ENCODE measurements at places on chromosomes 2 and 18.

DNA sequence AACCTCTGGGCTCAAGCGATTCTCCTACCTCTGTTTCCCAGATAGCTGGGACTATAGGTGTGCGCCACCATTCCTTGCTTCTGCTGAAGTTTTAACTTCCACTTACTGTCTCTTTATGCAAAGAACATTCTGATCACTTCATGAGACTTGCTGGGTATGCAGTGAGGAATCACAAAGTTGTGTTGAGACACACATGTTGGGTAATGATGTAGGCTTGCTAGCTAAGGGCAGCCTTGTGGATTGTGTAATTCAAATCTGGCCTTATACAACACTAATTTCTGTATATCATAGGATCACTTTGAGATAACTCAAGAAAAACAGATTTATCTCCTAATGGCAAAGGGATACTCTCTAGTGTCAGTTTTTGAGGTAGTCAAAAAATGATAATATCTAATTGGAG lies 24.2 kb downstream of the XRCC5 start:
- H3K27me3 ChIP-seq: no peaks in the 10 kb centered on the region
- H3K4me1 ChIP-seq: no peaks in the 10 kb centered on the region
- peak; percentile 17 for DNase-seq
- no peak overlapping the region for H3K27ac ChIP-seq
- H3K36me3 ChIP-seq: peaks cover 10% of the 10 kb centered on the region

- H3K4me3 ChIP-seq: peak within 1 kb of the TSS; percentile 55
- H3K27me3 ChIP-seq: peaks cover 11% of the 10 kb centered on the region
- H3K27ac ChIP-seq: no peak within 1 kb of the TSS
- H3K4me1 ChIP-seq: peaks cover 8% of the 10 kb centered on the region
These were observed at the start of gene PTPRN for GRCh38 chr2:219309278-219309677. Gene PTPRN, minus strand, starts transcription at chr2:219309401. Its CDS starts 69 bp downstream, at chr2:219309332.

DNA sequence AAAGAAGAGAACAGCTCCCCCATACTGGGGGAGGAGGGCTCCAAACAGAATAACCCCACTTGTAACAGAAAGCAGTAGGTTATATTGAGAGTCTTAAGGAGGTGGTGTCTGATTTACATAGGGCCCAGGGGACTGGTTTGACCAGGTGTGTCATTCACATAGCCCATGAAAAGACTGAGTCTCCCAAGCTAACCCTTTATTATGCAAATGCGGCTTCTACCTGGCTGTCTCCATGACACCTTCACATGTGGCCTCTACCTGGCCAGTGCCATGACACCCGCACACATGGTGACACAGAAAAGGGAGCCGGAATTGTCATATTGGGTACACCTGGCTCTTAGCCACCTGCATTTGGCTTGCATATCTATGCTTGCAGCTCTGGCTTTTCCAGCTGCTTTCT lies 1057.2 kb upstream of the PIK3C3 start:
- no peak overlapping the region for H3K27ac ChIP-seq
- no peak for DNase-seq
- H3K27me3 ChIP-seq: no peaks in the 10 kb centered on the region

DNA sequence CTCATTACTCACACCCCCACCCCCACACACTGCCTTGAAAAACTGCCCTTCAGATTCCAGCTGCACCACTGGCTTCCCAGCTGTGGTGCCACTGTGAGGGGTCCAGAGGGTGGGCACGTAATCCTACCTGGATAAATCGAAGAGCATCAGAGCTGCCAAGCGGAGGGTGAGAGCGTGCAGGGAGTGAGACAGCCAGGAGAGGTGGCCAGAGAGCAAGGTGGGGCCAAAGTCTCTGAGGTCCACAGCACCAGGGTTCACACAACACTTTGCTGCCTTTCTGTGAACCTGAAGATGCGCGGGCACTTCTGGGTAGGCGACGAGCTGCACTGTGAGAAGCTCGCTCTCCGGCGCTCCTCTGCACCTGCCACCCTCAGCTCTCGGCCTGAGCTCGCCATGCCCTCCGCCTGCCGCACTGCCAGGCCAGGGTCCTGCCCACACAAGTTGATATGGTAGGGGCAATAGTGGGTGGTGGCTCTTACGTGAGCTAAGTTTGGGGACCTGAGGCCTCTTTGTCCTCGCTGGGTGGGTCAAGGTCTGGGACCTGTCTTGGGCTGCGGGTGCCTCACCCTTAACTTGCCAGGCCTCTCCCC lies 83.9 kb downstream of the MARCO start:
- DNase-seq: no peak
- H3K27me3 ChIP-seq: peaks cover 3% of the 10 kb centered on the region
- H3K4me3 ChIP-seq: peak overlapping the region; percentile 31
- no peaks in the 10 kb centered on the region for H3K36me3 ChIP-seq
- no peaks in the 10 kb centered on the region for H3K4me1 ChIP-seq

- H3K27me3 ChIP-seq: no peaks in the 10 kb centered on the region
- DNase-seq: no peak
- H3K4me1 ChIP-seq: no peaks in the 10 kb centered on the region
- no peak overlapping the region for H3K4me3 ChIP-seq
These were observed 62.1 kb upstream of the PGAP1 start for GRCh38 chr2:196988639-196989038.

DNA sequence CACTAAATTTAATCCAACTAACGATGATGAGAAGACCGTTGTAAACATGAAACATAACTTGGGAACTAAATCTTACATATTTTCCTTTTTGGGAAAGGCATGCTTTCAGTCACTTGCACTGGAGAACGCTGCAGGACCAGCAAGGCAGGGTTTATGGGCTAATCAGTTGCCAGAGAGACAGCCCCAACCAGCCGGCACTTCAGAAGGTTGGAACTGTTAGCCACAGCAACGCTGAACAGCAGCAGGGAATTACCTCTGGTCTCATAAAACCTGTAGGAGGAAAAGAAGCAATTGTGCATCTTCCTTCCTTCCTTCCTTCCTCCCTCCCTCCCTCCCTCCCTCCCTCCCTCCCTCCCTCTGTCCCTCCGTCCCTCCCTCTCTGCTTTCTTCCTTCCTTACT lies 33.9 kb upstream of the SIX2 start:
- H3K27ac ChIP-seq: no peak overlapping the region
- peaks cover 2% of the 10 kb centered on the region for H3K27me3 ChIP-seq
- no peaks in the 10 kb centered on the region for H3K36me3 ChIP-seq
- H3K4me3 ChIP-seq: no peak overlapping the region

- H3K27ac ChIP-seq: no peak overlapping the region
- no peaks in the 10 kb centered on the region for H3K36me3 ChIP-seq
- DNase-seq: no peak
- H3K27me3 ChIP-seq: no peaks in the 10 kb centered on the region
- no peaks in the 10 kb centered on the region for H3K4me1 ChIP-seq
- H3K4me3 ChIP-seq: no peak overlapping the region
These were observed 386 bp upstream of the YIPF4 start for GRCh38 chr2:32277363-32277673.

- no peak for DNase-seq
- no peak overlapping the region for H3K27ac ChIP-seq
- H3K4me3 ChIP-seq: no peak overlapping the region
These were observed 5.3 kb upstream of the NCL start for GRCh38 chr2:231469583-231469950.

- H3K27ac ChIP-seq: no peak overlapping the region
- H3K36me3 ChIP-seq: no peaks in the 10 kb centered on the region
- H3K4me3 ChIP-seq: no peak overlapping the region
- H3K4me1 ChIP-seq: no peaks in the 10 kb centered on the region
- DNase-seq: peak; percentile 96
These were observed 211.3 kb upstream of the ARL4C start for GRCh38 chr2:234708091-234708683.

DNA sequence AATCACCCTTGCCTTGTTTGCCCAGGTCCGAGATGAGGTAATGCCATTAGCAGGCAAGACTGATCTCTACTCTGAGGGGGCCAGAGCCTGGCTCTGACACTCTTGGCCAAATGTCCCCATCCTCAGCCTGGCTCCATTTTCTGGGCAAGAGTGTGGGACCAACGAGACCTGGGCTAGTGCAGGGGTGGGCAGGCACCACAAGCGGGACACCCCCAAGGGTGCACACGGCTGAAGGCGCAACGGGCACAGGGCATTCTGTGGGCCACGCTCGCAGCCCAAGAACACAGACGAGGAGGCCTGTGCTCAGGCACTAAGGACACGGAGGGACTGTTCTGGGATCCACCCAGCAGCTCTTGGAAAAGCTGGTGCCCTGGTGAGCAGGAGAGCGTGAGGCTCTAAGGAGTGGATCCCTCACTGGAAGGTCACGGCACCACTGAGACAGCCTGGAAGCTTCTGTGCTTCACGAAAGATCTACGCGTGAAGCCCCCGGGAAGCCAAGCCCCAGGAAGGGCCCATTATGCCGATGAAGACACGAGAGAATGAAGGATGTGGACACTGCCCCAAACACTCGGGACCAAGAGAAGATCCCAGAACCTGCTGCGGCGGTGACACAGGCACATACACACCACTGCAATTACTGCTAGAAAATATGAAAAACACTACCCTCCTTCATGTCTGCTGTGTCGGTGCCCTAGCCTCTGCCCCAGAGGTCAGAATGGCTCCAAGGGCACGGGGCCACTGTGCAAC lies 138.2 kb downstream of the HDAC4 start:
- H3K36me3 ChIP-seq: no peaks in the 10 kb centered on the region
- H3K27ac ChIP-seq: no peak overlapping the region
- H3K4me1 ChIP-seq: peaks cover 13% of the 10 kb centered on the region
- no peak for DNase-seq
- no peaks in the 10 kb centered on the region for H3K27me3 ChIP-seq

DNA sequence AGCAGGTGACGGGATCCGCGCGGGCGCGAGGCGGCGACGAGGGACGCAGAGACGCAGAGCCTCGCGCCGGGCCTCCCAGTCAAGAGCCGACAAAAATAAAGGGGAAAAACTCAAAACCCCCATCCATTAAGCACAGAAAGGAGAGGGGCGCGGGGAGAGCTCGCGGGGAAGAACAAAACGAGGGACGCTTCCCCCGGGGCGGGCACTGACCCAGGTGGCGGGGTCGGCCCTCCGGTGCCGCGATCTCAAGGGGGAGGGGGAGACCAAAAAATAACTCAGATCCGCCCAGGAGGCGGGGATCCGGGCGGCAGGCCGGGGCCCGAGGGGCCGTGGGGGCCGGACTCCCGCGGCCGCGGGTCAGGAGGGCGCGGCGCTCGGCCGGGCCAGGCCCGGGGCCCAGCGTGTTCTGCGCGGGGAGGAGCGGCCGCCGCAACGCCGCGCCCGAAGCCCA lies 597 bp downstream of the RNF103 start:
- peaks cover 2% of the 10 kb centered on the region for H3K4me1 ChIP-seq
- H3K27me3 ChIP-seq: no peaks in the 10 kb centered on the region
- H3K36me3 ChIP-seq: no peaks in the 10 kb centered on the region
- DNase-seq: no peak
- peak overlapping the region; percentile 98 for H3K27ac ChIP-seq

Measured in trophoblast cell (in vitro differentiated cells and primary cell).